Heart right ventricle (tissue), 16 donors: ENCODE measurements at places on chromosomes 2 and 18. TPM values are rescaled to one million over a fixed set of nuclear protein-coding genes. Genes with fewer than 3 reads are reported as not detected.

Gene SNORC
- 0.83 TPM for total RNA-seq

Gene GPR45
- total RNA-seq: not detected

Gene UGT1A10
- total RNA-seq: not detected

Gene ALPP
- not detected for total RNA-seq

Gene TOGARAM2
- 33.0 TPM for total RNA-seq

Gene GRHL1
- total RNA-seq: 0.99 TPM

Gene CDK15
- 0.15 TPM for total RNA-seq

Gene IL1R1
- total RNA-seq: 29.8 TPM

Gene KLHL14
- not detected for total RNA-seq

Gene IGFBP5
- total RNA-seq: 170 TPM

Gene ADAM23
- 51.0 TPM for total RNA-seq

Gene AGXT
- not detected for total RNA-seq

Gene RAB27B
- total RNA-seq: 0.86 TPM

Gene FIGN
- 16.5 TPM for total RNA-seq

Gene IL36B
- not detected for total RNA-seq

Gene CPLX4
- not detected for total RNA-seq

Gene HOXD13
- not detected for total RNA-seq
